ENCODE measurements at places on chromosomes 11 and 22.

- DNase-seq = no peak
These were observed 36.1 kb downstream of the FLRT1 start for GRCh38 chr11:64071849-64072248.

GRCh38 chr11:119985551-119985950 lies 152.4 kb downstream of the TRIM29 start:
- no peak for DNase-seq

- DNase-seq = no peak
These were observed 29.3 kb downstream of the CD5 start for GRCh38 chr11:61131586-61131985.

GRCh38 chr11:114275280-114275679 lies 20.9 kb upstream of the NNMT start:
- DNase-seq = no peak

GRCh38 chr11:831961-832528 lies 707 bp upstream of the CD151 start:
- DNase-seq = no peak
